ENCODE measurements at places on chromosomes 13 and 19.

- DNase-seq, result no peak
These were observed 777.2 kb downstream of the UQCRFS1 start for GRCh38 chr19:28435551-28436271.

- DNase-seq, result no peak
These were observed 27.9 kb downstream of the PLEKHJ1 start for GRCh38 chr19:2207991-2208860.

DNA sequence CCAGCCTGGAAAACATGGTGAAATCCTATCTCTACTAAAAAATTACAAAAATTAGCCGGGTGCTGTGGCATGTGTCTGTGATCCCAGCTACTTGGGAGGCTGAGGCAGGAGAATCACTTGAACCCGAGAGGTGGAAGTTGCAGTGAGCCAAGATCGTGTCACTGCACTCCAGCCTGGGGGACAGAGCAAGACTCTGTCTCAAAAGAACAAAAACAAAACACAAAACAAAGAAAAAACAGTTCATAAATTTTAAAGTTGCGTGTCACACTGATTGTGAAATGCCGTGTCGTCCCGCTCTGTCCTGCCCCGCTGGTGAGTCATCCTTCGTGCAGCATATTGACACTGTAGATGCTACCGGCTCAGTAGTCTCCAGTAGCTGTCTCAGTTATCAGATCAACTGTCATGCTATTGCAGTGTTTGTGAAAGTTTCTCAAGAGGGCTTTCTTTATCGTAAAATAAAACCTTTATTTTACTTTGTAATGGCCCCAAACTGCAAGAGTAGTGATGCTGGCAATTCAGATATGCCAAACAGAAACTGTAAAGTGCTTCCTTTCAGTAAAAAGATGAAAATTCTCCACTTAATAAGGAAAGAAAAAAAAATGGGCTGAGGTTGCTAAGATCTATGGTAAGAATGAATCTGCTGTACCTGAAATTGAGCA, 36.4 kb upstream of the IGFL1 start:
- DNase-seq, result no peak

DNA sequence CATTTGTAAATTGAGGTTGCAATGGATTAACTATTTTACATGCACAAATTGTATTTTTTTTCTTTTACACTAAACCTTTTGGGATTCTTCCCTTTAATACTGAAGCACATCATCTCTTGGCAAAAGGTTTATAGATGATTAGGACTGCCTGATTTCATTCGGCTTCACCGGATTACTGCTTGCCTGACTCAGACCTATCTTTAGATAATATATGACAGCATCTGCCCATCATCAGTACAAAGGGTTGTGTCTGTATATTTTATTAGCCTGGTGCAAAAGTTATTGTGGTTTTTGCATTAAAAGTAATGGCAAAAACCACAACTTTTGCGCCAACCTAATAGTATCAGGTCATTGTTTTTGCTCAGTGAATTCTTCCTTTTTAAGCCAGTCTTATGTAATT, 316.2 kb upstream of the HTR2A start:
- DNase-seq, result no peak

DNA sequence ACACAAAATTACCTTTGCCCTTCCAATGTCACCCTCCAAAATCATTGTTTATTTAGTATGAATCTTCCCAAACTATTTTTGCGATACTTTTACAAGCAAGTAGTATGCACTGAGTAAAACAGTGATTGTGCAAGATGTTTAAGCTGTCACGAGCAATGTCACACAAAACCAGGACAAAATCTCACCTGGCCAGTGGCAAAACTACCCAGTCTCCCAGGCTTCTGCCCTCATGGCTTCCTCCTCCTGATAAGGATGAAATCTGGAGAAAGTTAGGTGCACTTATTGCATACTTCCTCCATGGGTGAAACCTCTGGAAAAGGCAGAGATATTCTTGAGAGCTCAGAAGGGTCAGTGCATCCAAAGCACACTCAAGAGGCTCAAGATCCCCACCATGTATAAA, 500.8 kb downstream of the IRS2 start:
- DNase-seq, result no peak

DNA sequence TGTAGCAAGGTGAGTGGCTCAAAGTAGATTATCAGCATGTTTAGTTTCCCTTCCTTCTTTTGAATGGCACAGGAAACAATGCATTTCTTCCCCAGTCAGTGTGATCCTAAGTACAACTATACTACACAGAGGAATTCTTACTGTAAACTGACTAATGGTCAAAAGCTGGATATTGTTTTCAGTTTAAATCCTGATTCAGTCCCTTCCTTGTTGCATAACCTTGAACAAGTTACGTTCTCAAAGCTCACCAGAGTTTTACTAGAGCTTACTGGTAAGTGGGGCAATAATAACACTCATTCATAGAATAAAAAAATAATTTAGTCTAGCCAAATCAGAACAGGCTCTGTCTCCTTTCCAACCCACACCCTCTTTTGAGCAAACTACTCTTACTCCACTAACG, 180.1 kb downstream of the POSTN start:
- DNase-seq, result no peak

DNA sequence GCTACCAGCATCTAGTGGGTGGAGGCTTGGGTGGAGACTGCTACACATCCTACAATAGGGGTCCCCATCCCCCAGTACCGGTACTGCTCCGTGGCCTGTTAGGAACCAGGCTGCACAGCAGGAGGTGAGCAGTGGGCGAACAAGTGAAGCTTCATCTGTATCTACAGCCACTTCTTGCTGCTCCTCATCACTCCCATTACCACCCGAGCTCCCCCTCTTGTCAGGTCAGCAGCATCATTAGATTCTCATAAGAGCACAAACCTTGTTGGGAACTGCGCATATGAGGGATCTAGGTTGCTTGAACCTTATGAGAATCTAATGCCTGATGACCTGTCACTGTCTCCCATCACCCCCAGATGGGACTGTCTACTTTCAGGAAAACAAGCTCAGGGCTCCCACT, 37.0 kb downstream of the NWD1 start:
- no peak for DNase-seq

GRCh38 chr13:77143431-77143830, 116.5 kb upstream of the FBXL3 start:
- DNase-seq, result no peak

DNA sequence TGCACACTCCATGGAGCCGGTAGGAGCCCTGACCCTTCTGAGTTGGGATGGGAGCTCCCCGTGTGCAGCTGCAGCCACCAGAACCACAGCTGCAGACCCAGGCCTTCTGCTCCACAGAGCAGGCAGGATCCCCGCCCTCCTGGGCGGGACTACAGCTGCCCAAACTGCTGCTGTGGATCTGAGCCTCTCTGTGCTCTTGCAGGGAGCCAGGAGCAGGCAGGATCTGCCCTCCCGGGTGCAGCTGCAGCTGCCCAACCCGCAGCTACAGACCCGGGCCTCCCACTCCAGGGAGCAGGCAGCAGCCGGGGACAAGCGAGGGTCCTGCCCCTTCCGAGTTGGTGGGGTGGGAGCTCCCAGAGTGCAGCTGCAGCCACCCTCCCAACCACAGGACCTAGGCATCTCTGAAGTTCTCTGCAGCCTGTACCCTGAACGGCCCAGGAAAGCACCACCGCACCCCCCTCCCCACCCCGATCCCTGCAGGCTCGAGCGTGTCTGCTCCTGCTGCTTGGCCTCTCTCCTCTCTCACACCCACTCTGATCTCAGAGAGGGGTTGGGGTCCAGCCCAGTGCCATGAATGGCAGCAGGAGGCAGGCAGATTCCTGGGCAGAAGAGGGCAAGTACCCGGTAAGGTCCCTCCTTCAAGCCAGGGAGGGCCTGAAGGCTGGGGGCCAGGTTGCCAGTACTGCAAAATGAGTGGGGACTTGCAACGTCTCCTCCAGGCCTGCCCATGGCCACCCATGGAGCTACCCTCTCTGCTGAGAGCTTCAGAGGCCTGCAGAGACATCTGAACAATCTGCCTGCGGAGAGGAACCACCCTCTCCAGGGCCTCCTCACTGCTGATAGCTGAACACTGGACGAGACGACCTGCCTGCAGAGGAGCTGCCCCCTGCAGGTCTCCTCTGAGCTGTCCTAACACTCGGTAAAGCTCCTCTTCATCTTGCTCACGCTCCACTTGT, 16.4 kb upstream of the EMP3 start:
- no peak for DNase-seq

GRCh38 chr13:44385847-44386246, 12.2 kb downstream of the SERP2 start:
- no peak for DNase-seq

DNA sequence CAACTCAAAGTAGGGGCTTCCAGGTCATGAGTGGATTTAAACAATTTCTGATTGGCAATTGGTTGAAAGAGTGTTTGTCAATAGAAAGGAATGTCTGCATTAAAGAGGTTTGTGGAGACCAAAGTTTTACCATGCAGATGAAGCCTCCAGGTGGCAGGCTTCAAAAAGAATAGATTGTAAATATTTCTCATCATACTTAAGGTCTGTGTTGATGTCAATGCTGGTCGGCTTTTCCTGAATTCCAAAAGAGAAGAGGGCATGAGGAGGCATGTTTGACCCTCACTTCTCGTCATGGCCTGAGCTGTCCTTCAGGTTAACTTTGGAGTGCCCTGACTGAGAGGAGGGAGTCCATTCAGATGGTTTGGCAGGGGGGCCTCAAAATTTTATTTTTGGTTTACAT, 125.4 kb upstream of the RFC3 start:
- no peak for DNase-seq

DNA sequence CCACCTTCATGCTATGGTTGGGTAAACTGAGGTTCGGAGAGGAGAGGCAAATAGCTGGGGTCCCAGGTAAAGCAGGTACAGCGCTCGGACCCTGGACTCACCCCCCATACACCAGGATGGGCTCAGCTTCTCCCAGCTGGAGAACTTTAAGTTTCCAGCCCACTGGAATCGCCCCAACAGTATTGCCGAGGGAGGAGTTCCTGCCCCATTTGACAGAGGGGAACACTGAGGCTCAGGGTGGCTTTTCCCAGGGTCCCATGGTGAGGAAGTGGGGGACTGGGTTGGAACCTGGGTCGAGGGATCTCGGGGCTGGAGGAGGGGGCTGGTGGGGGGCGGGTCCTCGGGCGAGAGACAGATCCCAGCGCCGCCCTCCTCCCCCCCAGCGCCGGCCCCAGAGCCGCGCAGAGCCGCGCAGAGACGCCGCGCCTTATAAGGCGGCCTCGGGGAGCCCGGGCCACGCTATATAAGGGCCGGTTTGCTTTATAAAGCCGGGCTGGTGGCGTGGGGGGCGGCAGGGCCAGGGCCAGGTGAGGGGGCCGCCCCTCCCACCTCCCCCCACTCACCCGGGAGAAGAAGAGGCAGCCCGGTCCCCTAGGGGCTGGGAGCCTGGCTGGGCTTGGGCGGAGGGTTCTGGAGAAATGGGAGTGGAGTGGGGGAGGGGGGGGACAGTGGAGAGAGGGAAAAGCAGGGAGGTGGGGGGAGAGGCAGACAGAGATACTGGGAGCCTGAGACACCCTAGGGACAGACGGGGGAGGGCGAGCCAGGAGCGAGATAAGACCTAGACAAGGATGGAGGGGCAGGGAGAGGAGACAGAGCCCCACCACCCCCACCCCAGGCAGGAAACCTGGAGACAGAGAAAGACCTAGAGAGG, 1.1 kb downstream of the CNN1 start:
- no peak for DNase-seq

- no peak for DNase-seq
These were observed 2.5 kb downstream of the IGSF23 start for GRCh38 chr19:44615863-44616247.

- no peak for DNase-seq
These were observed 23.7 kb upstream of the CERS4 start for GRCh38 chr19:8185343-8186068.

GRCh38 chr13:27975564-27976361, 6.6 kb upstream of the CDX2 start:
- DNase-seq, result no peak

DNA sequence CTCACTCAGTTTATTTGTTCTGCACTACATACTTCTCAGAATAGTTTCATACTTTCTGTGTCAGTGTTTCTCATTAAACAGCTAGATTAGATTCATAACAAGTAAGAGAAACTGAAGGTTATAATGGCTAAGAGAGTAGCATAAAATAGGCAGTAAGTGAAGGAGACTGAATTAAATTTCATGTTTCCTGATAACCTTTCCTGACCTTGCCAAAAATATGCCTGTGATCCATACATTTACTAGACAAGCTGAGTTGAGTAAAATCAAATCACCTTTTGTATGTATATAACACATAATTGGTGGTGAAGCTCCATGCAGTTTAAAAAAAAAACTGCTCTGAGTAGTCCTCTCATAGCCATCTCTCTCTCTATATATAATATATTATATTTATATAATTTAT, 545.3 kb upstream of the PCDH20 start:
- DNase-seq, result no peak

GRCh38 chr19:48361912-48362311, 1.8 kb downstream of the TMEM143 start:
- DNase-seq, result no peak

DNA sequence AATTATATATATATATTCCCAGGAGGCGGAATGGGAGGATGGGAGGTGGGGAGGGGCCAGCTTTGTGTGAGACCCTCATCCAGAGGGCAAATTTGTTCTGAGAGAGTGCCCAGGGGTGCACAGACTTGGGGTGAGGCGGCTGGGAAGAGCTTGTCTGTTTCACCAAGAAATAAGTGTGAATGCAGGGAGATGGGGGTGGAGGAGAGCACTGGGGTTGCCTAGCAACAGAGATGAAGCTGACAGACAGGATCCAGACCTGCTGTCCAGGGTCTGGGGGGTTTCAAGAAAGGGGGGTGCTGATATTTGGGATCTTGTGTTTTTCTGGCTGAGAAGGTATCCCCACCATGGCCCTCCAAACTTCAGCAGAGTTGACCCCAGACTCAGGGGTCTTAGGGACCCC, 18.6 kb upstream of the TNFAIP8L1 start:
- no peak for DNase-seq

GRCh38 chr13:28528388-28528787, 33.5 kb upstream of the FLT1 start:
- DNase-seq, result no peak

- no peak for DNase-seq
These were observed 15.2 kb downstream of the KLF5 start for GRCh38 chr13:73074014-73074413.

DNA sequence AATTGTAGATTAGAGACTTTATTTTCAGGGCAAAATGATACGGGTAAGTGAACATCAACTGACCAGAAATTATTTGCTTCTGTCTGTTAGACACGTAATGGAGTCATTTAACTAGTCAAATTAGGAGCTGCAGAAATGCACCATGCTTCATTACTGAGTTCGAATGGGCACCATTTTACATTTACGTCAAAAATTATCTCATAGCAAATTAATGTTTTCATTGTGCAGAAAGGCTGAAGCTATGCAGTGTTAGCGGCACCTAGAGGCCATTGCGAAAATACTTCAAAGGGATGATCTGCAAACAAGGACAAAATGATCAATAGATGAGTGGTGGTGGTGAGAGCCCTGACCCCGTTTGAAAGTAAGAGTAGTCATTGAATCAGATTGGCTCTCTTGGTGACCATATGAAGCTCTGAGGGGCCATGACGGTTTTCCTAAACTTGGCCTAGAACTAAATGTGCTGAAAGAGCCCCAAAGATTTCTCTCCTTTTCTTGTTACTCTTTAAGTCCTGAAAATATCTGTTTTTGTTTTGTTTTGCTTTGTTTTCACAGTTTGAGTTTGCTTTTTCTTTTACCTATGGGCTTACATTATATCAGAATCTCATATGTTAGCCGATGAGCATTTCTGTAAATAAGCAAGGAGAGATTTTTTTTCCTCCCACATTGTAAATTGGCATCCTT, 277.9 kb downstream of the ZNF536 start:
- no peak for DNase-seq

Data from right renal pelvis (tissue), 4 donors.